ENCODE measurements at places on chromosomes 12 and 14. TPM values are rescaled to one million over a fixed set of nuclear protein-coding genes. Genes with fewer than 3 reads are reported as not detected.

DNA sequence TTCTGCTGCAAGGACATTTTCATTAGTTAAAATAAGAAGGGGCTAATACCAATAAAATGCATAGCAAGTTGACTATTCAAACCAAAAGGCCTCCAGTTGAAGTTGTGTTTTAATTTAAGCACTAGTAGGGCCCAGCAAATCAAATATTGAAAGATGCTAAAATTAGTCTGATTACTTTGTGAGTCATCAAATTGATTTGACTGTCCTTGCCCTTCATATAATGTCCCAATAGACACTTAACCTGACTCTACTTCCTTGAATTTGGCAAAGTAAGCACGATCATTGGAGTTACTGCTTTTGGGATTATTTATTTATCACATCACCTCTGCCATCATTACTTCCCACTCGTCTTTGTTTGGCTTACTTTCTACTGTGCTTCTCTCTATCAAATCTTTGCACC, 798.5 kb downstream of the DIO2 start:
- H3K36me3 ChIP-seq = no peaks in the 10 kb centered on the region
- H3K27ac ChIP-seq = no peak overlapping the region
- no peaks in the 10 kb centered on the region for H3K27me3 ChIP-seq

DNA sequence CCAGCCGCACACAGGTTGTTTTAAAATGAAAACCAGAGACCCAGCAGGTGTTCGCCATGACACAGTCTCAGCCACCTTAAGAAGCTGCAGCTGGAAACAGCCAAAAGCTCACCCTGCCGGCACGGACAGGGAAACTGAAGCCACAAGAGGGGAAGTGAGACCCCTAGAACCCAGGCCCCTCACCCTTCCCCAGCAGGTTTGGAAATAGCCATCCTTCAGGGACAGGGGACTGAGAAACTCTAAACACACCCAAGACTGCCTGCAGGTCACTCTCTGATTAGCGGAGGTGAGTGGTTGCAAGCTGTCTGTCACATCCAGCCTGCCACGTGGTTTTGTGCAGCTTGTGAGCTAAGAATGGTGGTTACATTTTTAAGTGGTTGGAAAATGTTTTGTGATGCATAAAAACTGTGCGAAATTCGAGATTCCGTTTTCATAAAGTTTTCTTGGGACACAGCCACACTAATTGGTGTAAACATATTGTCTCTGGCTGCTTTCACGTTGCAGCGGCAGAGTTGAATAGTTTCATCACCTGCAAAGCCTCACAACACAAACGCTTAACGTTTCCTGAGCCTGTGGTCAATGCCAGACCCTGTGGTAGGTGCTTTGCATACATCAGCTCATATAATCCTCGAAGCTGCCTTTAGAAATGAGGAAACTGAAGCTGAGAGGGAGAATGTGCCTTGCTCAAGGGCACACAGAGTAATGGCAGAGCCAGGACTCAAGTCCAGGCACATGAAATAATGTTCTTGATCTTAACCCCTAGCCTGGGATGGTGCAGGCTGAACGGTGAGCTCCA, 1.7 kb upstream of the SELPLG start:
- DNase-seq = no peak
- peaks cover 6% of the 10 kb centered on the region for H3K36me3 ChIP-seq
- H3K27me3 ChIP-seq = no peaks in the 10 kb centered on the region
- H3K4me3 ChIP-seq = peak overlapping the region; percentile 99
- H3K27ac ChIP-seq = peak overlapping the region; percentile 95
- H3K4me1 ChIP-seq = peaks cover 55% of the 10 kb centered on the region

GRCh38 chr14:20343862-20344220, 406 bp downstream of the PARP2 start:
- H3K4me3 ChIP-seq = peak overlapping the region; percentile 93
- peak overlapping the region; percentile 95 for H3K27ac ChIP-seq
- peaks cover 17% of the 10 kb centered on the region for H3K4me1 ChIP-seq

DNA sequence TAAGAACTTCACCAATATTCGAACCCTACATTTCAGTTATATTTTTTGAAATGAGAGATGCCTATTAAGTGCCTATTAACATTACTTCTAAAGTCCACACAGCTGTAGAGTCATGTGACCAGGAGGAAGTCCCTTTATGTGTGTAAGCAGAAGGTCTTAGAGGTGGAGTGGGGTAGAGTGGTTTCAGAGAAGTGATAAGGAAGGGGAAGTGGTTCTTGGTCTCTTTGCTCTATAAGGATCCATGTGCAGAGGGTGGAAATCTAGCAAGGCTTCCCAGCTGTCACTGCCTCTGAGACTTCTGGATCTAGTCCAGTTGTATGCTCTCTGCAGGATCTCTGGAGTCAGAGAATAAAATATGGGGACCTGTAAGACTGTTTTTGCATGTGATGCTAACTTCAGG, 673.9 kb downstream of the FLRT2 start:
- DNase-seq = no peak
- H3K27ac ChIP-seq = no peak overlapping the region
- H3K36me3 ChIP-seq = no peaks in the 10 kb centered on the region
- no peaks in the 10 kb centered on the region for H3K4me1 ChIP-seq

- peaks cover 25% of the 10 kb centered on the region for H3K36me3 ChIP-seq
- H3K4me3 ChIP-seq = no peak overlapping the region
- no peak for DNase-seq
- no peak overlapping the region for H3K27ac ChIP-seq
- no peaks in the 10 kb centered on the region for H3K4me1 ChIP-seq
Observed at GRCh38 chr14:35320472-35320871, 28.3 kb downstream of the PSMA6 start.

GRCh38 chr14:96727491-96727890, 69.7 kb upstream of the VRK1 start:
- H3K36me3 ChIP-seq = no peaks in the 10 kb centered on the region
- H3K4me1 ChIP-seq = no peaks in the 10 kb centered on the region
- H3K4me3 ChIP-seq = no peak overlapping the region
- DNase-seq = no peak
- H3K27ac ChIP-seq = no peak overlapping the region

DNA sequence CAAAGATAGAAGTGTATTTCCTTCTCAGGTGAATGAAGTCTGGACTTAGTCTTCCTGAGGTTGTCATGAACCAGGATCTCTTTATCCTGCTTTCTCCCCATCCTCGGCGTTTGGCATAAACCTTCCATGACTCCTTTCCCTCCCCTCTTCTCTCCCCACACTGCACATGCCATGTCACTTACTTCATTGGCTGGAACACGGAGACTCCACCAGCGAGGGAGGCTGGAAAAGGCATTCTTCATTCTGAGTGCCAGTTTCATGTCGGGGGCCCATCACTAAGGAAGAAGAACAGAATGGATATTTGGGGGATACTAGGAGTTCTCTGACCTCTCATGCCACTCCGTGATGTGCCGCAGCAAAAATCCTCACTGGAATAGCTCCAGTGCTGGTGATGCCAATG, 105.6 kb downstream of the VCPKMT start:
- H3K27ac ChIP-seq = no peak overlapping the region
- H3K27me3 ChIP-seq = no peaks in the 10 kb centered on the region
- DNase-seq = no peak
- no peaks in the 10 kb centered on the region for H3K36me3 ChIP-seq

DNA sequence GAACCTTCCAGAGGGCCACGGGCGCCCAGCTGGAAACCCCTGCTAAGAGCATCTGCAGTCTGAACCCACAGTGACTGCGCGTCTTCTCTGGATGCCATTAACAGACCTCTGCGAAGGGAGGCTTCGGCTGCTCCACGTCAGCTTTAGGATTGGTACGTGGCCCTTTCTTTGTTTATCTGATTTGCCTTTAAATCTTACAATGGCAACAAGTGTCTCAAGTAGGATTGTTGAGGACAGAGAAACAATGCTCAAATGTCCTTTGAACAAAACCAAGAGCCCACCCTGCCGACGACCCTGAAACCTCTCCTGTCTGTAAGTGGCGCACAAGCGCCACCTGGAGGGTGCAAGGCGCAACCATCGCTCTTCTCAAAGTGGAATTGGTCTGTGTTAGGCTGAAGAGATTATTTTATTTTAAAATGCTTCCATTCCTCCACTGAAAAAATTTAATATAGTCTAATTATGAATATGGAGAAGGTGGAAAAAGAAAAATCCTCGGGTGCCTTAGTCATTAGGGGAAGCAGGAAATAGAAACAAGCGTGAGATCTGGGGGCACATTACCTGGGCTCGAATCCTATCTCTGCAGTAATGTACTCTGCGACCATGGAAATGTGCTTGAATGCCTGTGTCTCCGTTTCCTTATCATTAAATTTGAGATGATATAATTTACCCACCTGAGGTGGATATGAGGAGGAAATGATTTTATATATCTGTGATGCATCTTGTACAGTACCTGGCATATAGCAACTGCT, 82.6 kb upstream of the PTPRB start:
- H3K36me3 ChIP-seq = no peaks in the 10 kb centered on the region
- DNase-seq = no peak
- H3K4me3 ChIP-seq = peak overlapping the region; percentile 49
- no peaks in the 10 kb centered on the region for H3K4me1 ChIP-seq
- H3K27ac ChIP-seq = no peak overlapping the region
- H3K27me3 ChIP-seq = no peaks in the 10 kb centered on the region

- H3K27ac ChIP-seq = no peak overlapping the region
- DNase-seq = no peak
- no peaks in the 10 kb centered on the region for H3K27me3 ChIP-seq
- H3K4me3 ChIP-seq = no peak overlapping the region
- no peaks in the 10 kb centered on the region for H3K4me1 ChIP-seq
Observed at GRCh38 chr14:102732924-102733323, 44.3 kb upstream of the TRAF3 start.

GRCh38 chr14:34826661-34827060, 48.5 kb downstream of the BAZ1A start:
- no peak overlapping the region for H3K4me3 ChIP-seq
- H3K27ac ChIP-seq = no peak overlapping the region
- DNase-seq = no peak
- H3K36me3 ChIP-seq = peaks cover 29% of the 10 kb centered on the region

- no peak overlapping the region for H3K27ac ChIP-seq
- no peaks in the 10 kb centered on the region for H3K36me3 ChIP-seq
- H3K4me1 ChIP-seq = no peaks in the 10 kb centered on the region
- no peak for DNase-seq
- no peak overlapping the region for H3K4me3 ChIP-seq
Observed at GRCh38 chr12:76719171-76720041, 44.5 kb upstream of the ZDHHC17 start.

GRCh38 chr14:29078810-29079522, 312.4 kb downstream of the FOXG1 start:
- H3K4me3 ChIP-seq = no peak overlapping the region
- H3K4me1 ChIP-seq = no peaks in the 10 kb centered on the region
- H3K27ac ChIP-seq = no peak overlapping the region
- DNase-seq = no peak
- H3K27me3 ChIP-seq = no peaks in the 10 kb centered on the region

- no peaks in the 10 kb centered on the region for H3K27me3 ChIP-seq
- no peak for DNase-seq
- no peak overlapping the region for H3K27ac ChIP-seq
- H3K4me1 ChIP-seq = no peaks in the 10 kb centered on the region
Observed at GRCh38 chr12:32083489-32083888, 23.2 kb upstream of the BICD1 start.

- DNase-seq = no peak
- no peak overlapping the region for H3K27ac ChIP-seq
- no peak overlapping the region for H3K4me3 ChIP-seq
Observed at GRCh38 chr14:71529848-71530247, 402.4 kb upstream of the RGS6 start.

DNA sequence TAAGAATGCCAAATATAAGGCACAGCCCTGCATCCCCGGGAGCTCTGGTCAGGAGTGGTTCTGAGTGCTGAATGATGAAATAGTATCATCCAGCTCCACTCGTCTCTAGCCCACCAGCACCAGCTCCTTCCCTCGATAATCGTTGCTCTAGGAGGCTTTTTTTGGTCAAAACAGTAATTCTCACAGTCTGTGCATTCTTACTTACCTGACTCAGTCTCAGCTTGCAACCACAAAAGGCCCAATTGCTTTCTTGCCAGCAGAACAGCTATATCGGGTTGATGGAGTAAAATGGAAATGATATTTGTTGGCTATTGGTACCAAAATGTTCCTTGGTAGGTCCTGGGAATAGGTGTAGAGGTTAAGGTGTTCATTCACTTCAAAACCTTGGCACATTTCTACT, 94.8 kb downstream of the BMP4 start:
- H3K27ac ChIP-seq = no peak overlapping the region
- H3K4me1 ChIP-seq = no peaks in the 10 kb centered on the region
- H3K4me3 ChIP-seq = no peak overlapping the region
- H3K27me3 ChIP-seq = no peaks in the 10 kb centered on the region
- no peak for DNase-seq

- H3K4me1 ChIP-seq = no peaks in the 10 kb centered on the region
- peak; percentile 21 for DNase-seq
- no peak overlapping the region for H3K4me3 ChIP-seq
- no peaks in the 10 kb centered on the region for H3K36me3 ChIP-seq
- no peaks in the 10 kb centered on the region for H3K27me3 ChIP-seq
- no peak overlapping the region for H3K27ac ChIP-seq
Observed at GRCh38 chr12:2543801-2544200, 251.0 kb upstream of the FKBP4 start.

DNA sequence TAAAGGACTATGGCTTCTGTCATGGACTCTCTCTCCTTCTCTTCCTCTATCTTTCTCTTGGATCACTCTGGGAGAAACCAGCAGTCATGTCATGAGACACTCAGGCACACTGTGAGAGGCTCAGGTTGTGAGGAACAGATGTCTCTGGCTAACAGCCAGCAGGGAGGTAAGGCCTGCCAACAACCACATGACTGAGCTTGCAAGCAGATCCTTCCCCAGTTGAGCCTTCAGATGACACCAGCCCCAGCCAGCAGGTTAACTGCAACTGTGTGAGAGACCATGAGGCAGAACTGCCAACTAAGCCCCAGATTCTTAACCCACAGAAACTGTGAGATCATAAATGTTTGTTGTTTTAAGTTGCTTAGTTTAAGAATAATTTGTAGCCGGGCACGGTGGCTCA, 90.6 kb downstream of the VCPKMT start:
- no peaks in the 10 kb centered on the region for H3K36me3 ChIP-seq
- H3K27me3 ChIP-seq = no peaks in the 10 kb centered on the region
- no peak overlapping the region for H3K27ac ChIP-seq
- no peak overlapping the region for H3K4me3 ChIP-seq
- DNase-seq = no peak

GRCh38 chr14:100062590-100062989, 2.6 kb upstream of the EVL start:
- H3K4me1 ChIP-seq = peaks cover 92% of the 10 kb centered on the region
- no peaks in the 10 kb centered on the region for H3K36me3 ChIP-seq
- H3K27me3 ChIP-seq = no peaks in the 10 kb centered on the region
- H3K27ac ChIP-seq = peak overlapping the region; percentile 95

The AQP2 gene
- not detected for total RNA-seq

The LRP1-AS gene
- total RNA-seq = not detected

The NPFF gene
- total RNA-seq = not detected

The HCAR1 gene
- not detected for total RNA-seq

The TMEM117 gene
- total RNA-seq = 4.7 TPM

The TROAP gene
- 2.0 TPM for total RNA-seq

The ACOT4 gene
- total RNA-seq = 1.1 TPM

The PAPOLA gene
- total RNA-seq = 189 TPM

The MAP4K5 gene
- 45.4 TPM for total RNA-seq

The CD163L1 gene
- not detected for total RNA-seq

The TPH2 gene
- not detected for total RNA-seq

The GLIPR1L1 gene
- total RNA-seq = not detected

The NEMF gene
- total RNA-seq = 79.6 TPM
